ENCODE measurements at places on chromosomes 1 and 21.

DNA sequence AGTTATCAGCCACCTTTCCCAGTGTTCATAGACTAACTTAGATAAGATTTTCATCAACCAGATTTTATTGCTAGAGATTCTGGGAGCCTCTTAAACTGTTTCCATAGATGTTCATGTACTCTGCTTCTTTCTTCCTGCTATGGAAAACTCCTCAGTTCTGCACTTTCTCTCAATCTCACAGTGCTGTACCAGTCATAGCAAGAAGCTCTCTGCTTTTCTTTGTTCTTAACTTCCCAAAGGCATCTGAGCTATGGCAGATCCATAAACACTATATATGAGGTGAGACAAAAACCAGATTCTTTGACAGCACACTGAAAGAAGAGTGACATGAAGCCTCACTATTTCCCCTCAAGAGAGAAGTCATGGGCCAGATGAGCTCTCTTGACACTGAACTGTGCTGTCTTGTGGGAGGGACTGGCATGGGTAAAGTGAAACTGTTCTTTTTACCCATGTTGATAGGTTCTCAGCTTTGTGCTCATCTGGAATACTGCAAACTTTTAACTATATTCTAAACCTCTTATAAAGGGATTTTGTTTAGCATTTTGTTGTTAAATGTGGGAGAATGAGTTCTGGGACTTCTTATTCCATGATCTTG is 64.2 kb upstream of the LYPLAL1 start:
- no peak for DNase-seq

- no peak for DNase-seq
These were observed 39.4 kb upstream of the EPS15 start for GRCh38 chr1:51558375-51558924.

- no peak for DNase-seq
These were observed 14.0 kb downstream of the SLC37A1 start for GRCh38 chr21:42527489-42528158.

DNA sequence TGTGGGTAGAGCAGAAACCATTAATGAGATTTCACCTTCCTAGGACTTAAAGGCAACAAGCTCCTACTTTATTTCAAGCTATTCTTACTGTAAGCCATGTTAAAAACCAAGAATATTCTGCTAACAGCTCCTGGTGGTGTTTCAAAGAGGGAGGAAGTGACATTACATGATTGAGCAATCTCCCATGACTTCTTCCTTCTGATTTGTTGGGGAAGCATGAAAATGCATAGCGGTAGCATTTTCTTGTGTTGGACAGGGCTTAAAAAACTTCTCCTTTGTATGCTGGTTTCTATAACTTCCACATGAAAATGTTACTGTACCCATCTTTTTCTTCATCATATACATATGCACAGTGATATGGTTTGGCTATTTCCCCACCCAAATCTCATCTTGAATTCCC is 297.0 kb upstream of the SNX7 start:
- DNase-seq: no peak

DNA sequence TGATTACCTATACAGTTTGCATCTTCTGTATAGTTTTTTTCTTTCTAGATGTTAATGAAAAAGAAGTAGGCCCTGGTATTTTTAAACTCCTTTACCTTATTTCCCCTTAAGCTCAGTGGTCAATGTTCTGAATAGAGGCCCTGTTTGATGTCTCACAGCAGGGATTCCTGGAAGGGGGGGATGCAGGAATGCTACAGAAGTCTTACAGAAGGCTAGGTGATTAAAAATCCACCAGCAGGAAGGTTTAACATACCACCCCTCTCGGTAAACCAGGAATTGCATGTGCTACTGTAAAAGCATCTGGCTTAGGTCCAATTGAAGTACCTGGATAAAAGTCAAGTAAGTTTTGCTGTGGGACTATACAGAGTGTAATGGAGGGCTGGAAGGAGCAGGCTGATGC is 78.3 kb downstream of the NOS1AP start:
- DNase-seq: no peak

- no peak for DNase-seq
These were observed 17.2 kb upstream of the C1QA start for GRCh38 chr1:22619252-22619651.

DNA sequence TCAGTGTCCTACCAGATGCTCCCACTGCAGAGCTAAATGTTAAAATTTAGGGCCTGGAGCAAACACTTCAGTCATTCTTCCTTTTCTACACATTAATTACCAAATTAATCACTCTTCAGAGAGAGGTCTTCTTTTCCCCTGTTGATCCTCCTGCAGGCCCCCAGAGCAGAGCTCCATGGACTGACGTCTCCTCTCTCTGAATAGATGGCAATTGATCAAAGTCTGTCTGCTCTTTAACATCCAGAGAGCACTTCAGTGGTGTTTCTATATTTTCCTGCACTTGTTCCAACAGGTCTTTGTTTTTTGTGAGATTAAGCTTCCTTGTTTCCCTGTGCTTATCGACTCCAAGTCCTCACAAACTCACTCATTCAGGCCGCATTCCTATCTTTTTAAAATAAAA is 239.3 kb downstream of the SIPA1L2 start:
- no peak for DNase-seq

DNA sequence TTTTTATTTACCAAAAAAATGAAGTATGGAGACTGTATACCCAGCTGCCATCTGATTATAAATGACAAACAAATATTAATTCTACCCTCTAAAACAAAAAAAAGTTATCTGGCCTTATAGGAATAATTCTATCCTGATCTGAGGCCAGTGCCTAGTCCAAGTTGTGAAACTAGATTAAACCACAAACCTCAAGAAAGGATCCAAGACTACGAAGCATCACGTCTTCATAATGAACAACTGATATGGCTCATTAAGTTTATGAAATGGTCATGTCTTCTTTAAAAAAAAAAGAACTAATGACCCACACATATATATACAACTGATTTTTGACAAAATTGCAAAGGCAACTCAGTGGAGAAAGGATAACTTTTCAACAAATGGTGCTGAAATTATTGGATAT is 32.4 kb upstream of the CTTNBP2NL start:
- no peak for DNase-seq

DNA sequence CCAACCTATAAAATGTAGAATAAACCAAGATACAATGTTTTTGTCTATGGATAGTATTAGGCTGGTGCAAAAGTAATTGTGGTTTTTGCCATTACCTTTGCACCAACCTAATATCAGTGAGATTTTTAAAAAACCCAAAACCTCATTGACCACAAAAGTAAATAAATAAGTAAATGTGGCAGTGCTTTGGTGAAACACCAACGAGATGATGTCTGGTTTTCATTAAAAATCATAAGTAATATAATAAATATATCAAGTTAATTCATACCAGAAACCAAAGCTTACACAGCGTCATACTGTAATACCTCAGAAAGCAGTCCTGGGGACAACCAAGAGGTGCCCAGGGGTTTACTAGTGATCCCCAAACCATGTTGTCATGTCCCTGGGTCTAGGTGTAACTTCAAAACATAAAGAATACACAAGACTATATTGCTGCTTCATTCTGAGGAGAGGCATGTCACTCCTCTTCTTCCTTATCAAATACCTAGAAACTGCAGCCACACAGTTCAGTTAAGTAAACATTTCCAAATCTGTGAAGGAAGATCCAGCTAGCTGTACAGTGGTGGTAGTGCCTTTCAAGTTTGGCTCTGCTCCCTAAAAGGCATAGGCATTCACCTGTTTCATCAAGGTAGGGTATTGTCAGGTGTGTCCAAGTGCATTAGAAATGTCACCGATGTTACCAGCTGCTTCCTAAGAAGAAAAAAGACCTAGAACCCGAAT is 51.6 kb upstream of the ZC3H11B start:
- DNase-seq: no peak

- DNase-seq: no peak
These were observed 30.0 kb downstream of the CACHD1 start for GRCh38 chr1:64499966-64500365.

DNA sequence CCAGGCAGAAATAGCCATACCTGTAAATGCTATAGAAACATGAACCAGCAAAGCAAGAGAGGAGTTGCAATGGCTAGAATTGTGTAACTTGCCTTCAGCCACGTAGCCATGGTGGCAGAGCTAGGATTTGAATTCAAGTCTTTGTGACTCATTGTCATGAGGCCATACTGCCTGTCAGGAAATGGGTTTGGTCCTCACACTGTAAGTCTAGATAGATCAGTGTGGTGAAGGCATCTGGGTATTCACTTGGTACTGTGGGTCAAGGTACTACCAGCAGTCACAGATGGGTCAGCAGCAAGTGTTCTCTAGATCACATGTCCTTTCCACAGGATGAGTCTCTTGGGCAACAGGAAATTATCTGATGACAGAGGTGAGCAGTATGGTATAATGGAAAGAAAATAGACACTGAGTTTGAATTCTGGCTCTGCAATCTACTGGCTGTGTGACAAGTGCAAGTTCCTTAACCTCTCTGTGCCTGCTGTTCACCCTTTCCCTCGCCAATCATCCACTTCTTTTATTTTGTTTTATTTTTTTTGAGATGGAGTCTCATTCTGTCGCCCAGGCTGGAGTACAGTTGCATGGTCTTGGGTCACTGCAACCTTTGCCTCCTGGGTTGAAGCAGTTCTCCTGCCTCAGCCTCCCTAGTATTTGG is 36.9 kb downstream of the FGGY start:
- DNase-seq: no peak

GRCh38 chr1:55049914-55050278 is 10.5 kb downstream of the PCSK9 start:
- DNase-seq: no peak

- DNase-seq: no peak
These were observed 50.5 kb upstream of the SLFNL1 start for GRCh38 chr1:41072051-41072450.

GRCh38 chr1:245863566-245864184 is 643.4 kb downstream of the SMYD3 start:
- no peak for DNase-seq

- no peak for DNase-seq
These were observed 17.5 kb upstream of the VSIG8 start for GRCh38 chr1:159879977-159880376.

DNA sequence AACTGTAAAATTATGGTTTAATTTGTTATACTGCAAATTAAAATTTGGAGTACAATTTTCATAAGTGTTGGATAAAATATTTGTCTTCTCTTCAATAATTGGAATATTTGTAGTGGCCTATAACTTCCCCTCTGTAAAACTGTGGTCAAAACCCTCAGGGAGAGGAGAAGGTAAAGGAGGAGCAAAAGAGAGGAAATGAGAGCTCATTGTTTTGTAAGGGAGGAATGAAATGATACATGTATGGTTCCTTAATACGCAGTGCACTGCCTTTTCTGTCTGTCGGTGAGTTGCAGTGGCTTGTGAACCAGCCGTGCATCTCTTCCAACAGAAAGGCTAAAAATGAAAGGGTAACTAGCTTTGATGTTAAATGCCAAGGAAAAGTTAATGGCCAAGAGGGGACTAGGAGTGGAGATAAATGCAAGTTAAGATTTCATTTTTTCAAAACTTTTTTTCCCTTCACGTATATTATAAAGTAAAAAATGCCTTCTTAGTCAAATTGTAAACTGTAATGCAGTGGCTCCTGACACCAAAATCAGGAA is 26.4 kb downstream of the LRRC8D start:
- no peak for DNase-seq

GRCh38 chr21:39632796-39633442 is 20.2 kb downstream of the B3GALT5 start:
- DNase-seq: no peak

- no peak for DNase-seq
These were observed 52.5 kb downstream of the LRRC8D start for GRCh38 chr1:89873288-89873687.

- no peak for DNase-seq
These were observed 102.5 kb upstream of the RGS4 start for GRCh38 chr1:162966613-162967012.

GRCh38 chr21:43771698-43772424 is 4.2 kb downstream of the CSTB start:
- no peak for DNase-seq

DNA sequence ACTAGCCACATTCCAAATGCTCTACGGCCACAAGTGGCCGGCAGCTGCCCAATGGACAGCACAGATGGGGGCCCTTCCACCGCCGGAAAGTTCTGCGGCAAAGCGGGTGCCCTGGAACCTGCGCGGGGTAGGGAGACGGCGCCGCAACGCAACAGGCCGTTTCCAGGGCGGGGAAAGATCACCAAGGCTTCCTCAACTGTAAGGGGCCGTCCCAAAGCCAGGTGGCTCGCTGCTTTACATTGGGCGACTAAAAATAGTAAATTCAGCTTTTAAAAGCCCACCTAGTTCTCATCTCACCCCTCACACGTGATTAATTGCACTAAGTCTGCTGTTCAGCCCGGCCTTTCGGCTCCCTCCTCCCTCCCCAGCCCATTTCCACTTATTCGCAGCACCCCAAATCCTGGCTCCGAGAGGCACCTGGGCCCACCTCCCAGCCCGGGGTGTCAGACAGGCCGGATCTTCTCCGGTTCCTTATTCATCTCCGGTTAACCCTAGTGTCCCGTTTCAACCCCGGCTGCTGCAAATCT is 643 bp downstream of the CFAP298 start:
- DNase-seq: no peak

- DNase-seq: no peak
These were observed 573 bp upstream of the CPT2 start for GRCh38 chr1:53196017-53196484.

DNA sequence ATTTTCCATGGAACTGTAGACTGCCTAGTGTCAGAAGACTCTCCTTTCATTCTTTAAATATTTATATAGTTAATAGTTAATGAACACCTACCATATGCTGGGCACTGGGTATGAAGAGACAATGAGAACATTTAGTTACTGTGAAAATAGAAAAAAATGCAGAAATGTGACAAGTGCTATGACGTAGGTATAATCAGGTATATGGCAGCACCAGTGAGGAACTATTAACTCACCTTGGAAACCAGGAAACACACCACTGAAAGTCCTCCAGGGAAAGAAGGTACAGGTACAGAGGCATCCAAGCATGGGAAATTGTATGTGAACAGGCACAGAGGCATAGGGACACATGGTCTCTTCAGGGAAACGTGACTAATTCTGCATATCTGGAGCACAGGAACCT is 42.3 kb downstream of the DPT start:
- DNase-seq: no peak

- no peak for DNase-seq
These were observed 31.4 kb upstream of the S1PR1 start for GRCh38 chr1:101205457-101205856.

DNA sequence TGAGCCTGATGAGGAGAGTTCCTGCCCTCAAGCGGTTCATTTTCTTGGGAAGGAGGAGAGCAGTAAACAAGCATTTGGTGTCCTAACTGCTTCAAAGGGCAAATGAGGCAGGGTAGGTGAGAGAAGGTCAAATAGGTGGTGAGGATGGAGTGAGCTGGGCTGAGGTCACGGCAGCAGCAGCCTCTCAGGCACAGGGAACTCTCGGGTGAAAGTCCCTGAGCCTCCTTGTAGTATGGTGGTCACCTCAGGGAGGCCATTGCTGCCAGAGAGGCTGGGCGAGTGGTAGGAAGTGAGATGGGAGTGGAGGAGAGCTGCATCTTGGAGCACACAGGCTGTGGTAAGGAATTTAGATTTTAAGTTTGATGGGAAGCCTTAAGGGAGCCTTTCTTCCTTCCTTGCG is 4.0 kb downstream of the ADARB1 start:
- no peak for DNase-seq

- no peak for DNase-seq
These were observed 34.3 kb upstream of the ECE1 start for GRCh38 chr1:21324368-21325141.
